Activated CD4-positive, alpha-beta T cell treated with anti-CD3 and anti-CD28 coated beads, Interleukin-2, amount 50 U/mL, for 4 hours (primary cell): ENCODE measurements at places on chromosomes 7 and 10.

DNA sequence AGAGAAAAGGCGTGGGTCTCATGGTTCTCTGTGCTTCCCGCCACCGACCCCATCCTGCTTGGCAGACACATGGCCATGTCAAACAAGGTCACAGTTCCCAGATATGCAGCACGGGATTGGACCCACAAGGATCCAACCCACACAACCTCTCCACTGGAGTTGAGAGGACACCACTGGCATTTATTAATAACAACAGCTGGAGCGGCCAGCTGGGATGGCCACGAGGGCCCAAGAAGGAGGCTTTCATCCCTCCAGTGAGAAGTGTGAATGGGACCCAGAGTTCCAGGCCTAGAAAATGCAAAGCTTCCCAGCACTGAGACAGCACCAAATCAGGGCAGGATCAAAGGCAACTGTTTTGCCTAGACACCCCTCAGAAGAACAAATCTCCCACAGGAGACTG is 31.5 kb downstream of the FGFR2 start:
- no peak for DNase-seq

DNA sequence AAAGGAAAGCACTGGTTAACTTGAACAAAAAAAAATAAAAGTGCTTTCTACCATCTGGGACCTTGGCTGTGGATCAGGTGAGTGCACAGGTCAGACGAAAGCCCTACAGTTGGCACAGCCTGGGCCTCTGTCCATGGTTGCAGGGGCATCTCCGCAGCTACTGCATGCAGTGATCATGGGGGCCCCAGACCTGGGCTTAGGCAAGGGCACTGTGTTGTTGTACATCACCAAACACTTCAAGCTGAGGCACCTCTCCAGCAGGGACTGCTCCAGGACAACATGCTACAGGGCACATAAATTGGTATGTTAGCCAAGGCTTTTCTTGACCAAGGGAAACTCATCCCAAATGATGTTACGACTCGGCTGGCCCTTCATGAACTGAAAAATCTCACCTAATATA is 23.5 kb downstream of the KLHL7 start:
- no peak for DNase-seq

DNA sequence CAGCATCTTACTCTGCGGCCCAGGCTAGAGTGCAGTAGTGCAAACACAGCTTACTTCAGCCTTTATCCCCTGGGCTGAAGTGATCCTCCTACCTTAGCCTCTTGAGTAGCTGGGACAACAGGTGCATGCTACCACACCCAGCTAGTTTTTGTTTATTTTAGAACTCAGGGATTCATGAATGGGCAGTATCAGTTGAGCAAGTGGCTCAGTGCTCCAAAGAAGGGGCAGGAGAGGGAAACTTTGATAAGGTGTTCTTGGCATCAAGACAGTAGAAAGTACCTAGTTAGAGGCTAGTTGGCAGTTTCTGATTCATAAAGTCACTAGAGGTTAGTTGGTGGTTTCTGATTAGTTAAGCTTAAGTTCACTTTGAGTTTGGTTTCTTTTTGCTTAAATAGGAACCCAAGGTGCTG is 18.4 kb downstream of the TRIM24 start:
- DNase-seq, result no peak

GRCh38 chr10:35822316-35822715 is 180.2 kb upstream of the FZD8 start:
- no peak for DNase-seq

GRCh38 chr7:128939861-128940410 is 2.2 kb downstream of the IRF5 start:
- DNase-seq, result no peak

DNA sequence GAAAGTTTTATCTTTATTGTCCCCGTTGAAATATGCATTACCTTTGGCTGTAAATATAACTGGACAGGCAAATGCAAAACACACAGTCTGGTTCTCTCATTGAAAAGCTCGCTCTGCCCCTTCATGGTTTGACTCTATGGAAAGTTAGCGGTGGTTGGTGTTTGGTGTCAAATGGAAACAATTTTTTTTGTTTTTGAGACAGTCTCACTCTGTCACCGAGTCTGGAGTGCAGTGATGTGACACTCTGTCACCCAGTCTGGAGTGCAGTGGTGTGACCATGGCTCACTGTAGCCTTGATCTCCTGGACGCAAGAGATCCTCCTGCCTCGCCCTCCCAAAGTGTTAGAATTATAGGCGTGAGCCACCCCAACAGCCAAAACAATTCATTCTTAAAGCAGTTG is 149.7 kb downstream of the LRRC4 start:
- DNase-seq, result no peak

DNA sequence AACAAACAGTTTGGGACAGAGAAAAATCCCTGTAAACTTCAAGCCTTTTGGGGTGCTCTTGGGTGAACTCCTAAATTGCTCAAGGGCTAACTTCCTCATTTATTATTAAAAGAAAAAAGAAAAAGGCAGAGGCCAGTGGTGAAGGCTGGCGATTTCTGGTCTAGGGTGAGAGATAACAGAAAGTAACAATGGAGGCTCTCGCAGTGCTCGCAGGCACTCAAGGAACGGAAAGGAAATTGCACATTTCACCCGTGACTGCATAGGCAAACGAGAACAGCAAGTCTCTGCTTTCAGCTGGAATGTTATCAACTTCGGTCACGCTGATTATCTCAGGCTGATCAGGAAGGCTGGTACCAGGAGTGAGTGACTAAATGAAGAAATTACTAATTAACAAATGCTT is 70.7 kb downstream of the PRKAG2 start:
- no peak for DNase-seq

DNA sequence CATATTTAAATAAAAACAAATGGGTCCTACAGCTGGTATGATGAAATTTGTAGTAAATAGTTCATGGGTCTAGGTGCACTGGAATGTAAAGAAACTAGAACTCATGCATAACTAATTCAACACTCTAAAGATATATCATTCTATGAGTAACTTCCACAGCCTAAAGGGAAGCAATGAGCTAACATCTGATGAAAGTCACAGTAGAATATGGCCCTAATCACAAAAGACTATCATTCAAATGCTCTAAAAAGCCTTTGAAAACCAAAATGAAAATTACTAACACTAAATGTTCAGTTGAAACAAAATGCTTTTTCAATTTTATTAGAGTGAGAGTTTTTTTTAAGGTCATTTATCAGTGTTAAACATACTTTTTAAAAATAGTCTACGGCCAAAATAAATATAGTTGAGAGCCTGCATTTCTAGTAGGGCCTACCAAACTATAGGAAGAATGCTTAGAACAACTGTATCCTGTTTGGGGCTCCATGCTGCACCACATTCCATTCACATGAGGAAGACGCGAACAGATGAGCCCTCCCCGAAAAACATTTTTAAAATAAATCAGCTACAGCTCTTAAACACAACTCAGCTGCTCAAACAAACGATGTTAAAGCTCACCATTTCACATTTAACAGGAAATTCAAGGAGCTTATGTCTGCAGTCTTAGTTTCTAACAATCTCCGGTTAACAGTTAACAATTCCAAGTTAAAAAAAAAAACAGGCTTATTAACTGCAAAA is 134.5 kb downstream of the NRBF2 start:
- no peak for DNase-seq

DNA sequence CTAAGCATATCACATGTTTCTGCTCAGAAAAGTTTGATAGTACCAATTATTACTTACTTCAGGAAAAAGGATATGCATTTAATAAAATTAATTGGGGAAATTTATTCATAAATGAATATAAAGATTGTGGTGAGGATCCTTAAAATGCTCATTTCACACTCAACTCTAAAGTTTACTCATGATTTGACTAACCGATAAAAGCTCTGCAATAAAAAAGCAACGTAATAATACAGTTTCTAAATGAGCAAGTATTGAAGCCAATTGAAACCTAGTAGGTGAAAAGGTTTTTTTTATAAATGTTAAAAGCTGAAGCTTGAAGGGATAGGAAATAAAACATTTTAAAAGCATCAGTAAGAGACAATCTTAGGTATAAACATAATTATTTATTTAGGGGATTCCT is 308.3 kb upstream of the STEAP1 start:
- no peak for DNase-seq

DNA sequence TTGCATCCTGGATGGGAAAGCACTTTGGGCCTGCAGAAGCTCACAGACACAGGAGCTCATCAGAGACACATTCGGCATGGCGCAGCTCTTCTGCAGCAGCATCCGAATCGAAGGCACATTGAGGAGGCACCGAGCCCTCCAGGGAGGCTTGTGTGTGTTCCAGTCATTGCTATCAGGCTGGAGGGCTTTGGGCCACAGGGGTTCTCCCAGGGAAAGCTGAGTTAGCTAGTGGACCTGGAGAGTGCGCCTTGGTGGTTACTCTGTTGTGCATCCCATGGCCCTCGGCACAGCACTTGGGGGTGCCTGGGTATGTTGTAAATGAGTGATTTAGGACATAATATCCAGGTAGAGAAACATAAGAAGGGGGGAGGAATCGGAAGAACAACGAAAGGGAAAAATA is 388.7 kb upstream of the RNF32 start:
- DNase-seq, result no peak

DNA sequence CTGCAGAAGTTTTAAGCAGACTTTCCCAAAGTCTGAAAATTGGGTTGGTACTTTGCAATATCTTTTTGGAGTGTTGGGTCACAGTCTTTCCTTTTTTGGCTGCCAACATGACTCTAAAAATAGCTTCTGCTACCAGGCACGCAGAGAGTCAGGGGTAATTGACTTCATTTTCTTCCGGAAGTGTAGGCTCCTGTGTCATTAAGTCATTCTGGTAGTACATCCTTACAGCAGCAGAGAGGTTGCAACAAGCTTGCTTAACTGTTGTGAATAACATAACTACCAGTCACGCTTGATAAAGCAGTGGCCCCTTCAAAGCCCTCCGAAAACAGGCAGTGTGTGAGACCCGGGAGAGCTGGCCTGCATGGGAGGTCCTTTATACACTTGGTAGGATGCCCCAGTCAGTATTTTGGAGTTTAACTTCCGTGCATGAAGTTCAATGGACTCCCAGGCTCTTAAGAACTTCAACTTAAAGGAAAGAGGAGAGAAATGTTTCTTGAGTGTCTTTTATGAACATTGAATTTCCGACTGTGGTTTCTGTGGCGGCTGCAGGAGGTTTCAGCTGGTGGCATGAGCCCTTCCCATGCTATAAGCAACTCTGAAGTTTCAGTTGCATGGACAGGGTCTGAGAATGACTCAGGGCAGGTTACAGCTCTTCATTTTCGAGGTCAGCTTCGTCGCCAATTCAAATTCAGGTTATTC is 310.7 kb downstream of the GALNT17 start:
- DNase-seq, result no peak

DNA sequence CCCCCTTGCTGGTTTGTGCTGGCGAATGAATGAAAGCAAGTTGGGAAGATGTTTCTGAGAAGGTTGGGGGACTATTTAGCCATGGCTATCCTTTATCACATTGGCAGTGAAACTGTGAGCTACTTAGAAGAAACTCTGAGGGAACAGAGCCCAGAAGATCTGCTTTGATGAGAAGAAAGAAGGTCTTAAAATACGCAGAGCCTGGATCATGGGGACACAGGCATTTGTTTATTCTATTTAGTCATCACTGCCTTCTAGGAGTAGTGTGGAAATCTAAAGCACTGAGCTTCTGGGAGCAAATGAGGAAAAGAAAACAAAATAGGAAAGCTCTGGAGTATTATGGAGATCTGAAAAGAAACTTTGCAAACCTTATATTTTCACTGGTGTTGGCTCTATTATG is 28.5 kb downstream of the CPED1 start:
- no peak for DNase-seq

- DNase-seq, result no peak
Observed at GRCh38 chr7:46572691-46573090, 651.6 kb upstream of the IGFBP3 start.

- no peak for DNase-seq
Observed at GRCh38 chr7:149302222-149302621, 40.2 kb downstream of the ZNF783 start.

DNA sequence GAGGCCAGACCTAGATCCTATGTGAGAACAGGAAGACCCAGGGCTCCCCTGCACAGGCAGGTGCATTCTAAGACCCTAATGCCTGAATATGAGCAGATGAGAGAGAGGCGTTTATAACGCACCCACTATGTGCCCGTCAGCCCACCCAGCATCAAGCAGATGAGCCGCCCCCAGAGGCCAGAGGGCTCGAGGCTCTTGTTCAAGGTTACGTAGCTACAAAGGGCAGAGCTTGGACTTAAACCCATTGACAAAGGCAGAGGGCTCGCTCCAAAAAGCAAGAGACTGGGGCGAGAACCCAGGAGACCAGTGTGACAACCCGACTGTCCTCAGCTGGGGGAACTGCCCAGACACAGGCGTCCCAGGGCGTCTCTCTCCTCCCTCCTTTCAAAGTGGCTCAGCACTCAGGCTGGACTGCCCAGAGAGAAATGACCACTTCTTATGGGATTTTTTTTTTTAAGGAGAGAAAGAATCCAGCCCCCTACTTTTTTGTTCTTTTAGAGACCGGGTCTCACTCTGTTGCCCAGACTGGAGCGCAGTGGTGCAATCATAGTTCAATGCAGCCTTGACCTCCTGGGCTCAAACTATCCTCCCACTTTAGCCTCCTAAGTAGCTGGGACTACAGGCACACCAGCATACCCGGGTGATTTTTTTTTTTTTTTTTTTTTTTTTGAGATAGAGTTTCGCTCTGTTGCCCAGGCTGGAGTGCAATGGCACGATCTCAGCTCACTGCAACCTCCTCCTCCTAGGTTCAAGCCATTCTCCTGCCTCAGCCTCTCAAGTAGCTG is 40.1 kb downstream of the TNRC18 start:
- DNase-seq, result no peak

- peak; percentile 39 for DNase-seq
Observed at GRCh38 chr7:636396-636795, 90.1 kb upstream of the DNAAF5 start.

- no peak for DNase-seq
Observed at GRCh38 chr10:116836083-116836482, 13.2 kb upstream of the ENO4 start.

DNA sequence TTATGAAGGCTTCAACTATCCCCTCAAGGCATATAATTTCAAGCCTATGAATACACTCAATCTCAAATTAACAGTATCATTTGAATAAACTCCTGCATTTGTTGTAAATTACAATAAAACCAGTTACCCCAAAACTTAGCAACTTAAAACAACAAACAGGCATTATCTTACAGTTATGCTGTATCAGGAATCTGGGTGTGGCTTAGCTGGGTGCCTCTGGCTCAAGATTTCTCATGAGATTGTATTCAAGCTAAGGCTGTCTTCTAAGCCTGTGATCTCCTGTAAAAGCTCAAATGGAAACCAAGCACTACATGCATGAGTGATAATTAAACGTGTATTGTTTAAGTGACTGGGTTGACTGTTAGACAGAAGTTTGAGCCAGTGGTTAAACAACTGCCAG is 341.0 kb upstream of the PHF14 start:
- no peak for DNase-seq

GRCh38 chr10:124099604-124100003 is 6.2 kb upstream of the CHST15 start:
- no peak for DNase-seq

- no peak for DNase-seq
Observed at GRCh38 chr10:77771450-77771849, 133.8 kb upstream of the KCNMA1 start.
